ENCODE measurements at places on chromosomes 16 and 17.
A peak's percentile ranks its signal among the peaks of the same experiment; 100 is the strongest.

- DNase-seq, result no peak
These were observed 817.9 kb upstream of the SOX9 start for GRCh38 chr17:71302721-71303549.

DNA sequence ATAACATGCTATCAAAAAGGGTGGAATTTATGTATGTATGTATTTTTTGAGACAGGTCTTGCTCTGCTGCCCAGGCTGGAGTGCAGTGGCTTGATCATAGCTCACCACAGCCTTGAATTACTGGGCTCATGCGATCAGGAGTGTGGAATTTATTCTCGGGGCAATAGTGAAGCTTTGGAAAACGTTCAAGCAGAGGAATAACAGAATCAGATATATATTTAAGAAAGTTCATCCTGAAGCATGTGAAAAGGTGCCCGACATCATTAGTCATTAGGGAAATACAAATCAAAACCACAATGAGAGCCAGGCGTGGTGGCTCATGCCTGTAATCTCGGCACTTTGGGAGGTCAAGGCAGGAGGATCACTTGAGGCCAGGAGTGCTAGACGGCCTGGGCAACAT, 7.7 kb upstream of the ITGAE start:
- no peak for DNase-seq

- DNase-seq, result no peak
These were observed 810.6 kb downstream of the CDH11 start for GRCh38 chr16:64311241-64311640.

DNA sequence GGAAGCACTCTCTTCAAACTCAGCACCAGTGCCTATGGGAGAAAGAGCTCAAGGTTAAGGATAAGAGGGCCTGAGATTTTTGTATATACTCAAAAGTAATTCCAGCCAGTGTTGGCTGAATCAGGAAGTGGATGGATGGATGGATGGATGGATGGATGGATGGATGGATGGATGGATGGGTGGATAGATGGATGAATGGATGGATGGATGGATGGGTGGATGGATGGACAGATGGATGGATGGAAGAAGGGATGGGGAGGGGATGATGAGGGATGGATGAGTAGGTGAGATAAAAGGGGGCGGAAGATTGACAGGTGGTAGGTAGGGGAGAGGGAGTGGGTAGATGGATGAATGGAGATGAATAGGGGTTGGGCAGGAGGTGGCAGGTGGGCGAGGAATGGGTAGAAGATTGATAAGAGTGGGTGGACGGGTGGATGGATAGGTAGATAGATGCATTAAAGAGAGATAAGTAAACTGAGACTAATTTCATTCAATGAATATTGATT, 4.1 kb downstream of the CX3CL1 start:
- DNase-seq, result no peak

DNA sequence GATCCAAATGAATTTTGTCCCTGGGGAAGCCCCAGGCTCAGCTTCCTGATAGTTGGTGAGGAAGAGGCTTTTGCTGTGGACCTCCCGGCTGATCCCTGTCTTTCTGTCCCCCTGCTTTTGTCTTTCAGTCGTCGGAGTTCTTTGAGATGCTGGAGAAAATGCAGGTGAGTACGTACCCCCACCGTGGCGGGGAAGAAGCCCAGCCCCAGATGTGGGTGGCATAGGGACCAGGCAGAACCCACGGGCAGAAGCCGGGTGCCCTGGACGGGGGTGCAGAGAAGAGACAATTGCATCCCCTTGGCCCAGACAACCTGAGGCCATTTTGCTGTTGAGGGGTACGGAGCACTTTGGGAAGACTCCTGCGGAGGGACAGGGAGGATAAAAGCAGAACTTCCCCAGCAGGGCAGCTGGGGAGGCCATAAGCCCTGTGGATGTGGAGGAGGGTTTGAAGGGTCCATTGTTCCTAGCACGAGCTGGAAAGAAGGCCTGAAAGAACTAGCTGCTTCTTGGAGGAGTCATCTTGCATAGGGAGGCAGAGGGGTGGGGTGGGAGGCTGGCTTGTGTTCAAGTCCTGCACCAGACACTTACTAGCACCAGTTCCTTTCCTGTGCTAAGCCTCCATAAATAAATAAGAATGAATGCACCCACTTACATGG, 105.6 kb downstream of the OR1D5 start:
- DNase-seq, result no peak

DNA sequence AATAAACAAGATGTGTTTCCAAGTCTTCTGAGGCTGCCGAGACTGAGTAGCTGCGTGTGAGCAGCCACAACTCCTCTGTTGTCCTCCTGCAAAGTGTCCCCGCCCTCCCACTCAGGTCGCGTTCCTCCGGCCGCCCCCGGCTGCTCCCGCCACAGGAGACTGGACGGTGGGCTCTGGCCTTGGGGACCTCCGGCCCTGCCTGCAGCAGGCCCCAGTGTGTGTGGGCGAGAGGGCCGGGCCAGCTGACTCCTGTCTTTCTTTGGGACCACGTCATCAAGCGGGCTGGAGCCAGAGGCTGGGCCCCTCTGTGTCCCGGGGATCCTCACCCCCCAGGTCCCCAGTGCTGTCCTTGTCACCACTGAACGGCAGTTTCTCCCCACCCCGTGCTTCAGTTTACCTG, 175.3 kb downstream of the NPIPB11 start:
- DNase-seq, result no peak

- no peak for DNase-seq
These were observed 7.4 kb downstream of the CTNS start for GRCh38 chr17:3643889-3644349.

- no peak for DNase-seq
These were observed 72.2 kb downstream of the METRNL start for GRCh38 chr17:83151442-83152226.

GRCh38 chr17:44004077-44004760, at the start of gene NAGS:
TSS of gene NAGS (plus strand) at chr17:44004622. CDS start at chr17:44004664, 42 bp downstream.
- DNase-seq, result peak; percentile 25

DNA sequence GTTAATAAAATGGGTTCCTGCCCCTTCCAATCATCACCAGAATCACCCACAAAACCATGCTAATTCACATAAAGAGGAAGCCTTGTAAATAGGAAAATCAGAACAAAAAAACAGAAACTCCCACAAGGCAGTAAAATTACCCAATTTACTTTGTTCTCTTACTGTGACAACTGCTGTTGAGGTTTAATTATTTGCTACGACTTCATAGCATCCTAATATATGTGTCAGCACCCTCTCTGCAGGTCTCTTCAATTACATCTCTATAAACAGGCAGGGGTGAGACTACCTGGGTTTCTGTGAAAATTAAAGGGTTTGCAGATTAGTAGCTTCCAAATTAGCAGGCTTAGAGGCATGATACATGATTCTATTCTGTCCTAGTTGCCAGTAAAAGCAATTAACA, 2.7 kb downstream of the WDR59 start:
- DNase-seq, result no peak

GRCh38 chr16:57284209-57284951, at the start of gene PLLP:
TSS of gene PLLP (minus strand) at chr16:57284672. CDS start at chr16:57284540, 132 bp downstream.
- DNase-seq, result peak; percentile 29

DNA sequence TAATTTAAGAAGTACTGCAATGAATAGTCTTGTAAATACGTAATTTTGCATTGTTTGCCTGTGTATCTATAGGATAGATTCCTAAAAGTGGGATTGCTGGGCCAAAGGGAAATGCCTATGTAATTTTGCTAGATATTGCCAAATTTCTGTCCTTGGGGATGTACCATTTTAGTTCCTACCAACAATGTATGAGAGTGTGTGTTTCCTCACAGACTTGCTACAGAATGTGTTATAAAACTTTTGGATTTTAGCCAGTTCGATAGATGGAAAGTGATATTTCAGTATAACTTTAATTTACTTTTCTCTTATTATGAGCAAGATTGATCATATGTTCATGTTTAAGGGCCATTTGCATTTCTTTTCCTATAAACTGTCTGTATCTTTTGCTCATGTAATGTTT, 8.3 kb downstream of the TANGO6 start:
- no peak for DNase-seq

DNA sequence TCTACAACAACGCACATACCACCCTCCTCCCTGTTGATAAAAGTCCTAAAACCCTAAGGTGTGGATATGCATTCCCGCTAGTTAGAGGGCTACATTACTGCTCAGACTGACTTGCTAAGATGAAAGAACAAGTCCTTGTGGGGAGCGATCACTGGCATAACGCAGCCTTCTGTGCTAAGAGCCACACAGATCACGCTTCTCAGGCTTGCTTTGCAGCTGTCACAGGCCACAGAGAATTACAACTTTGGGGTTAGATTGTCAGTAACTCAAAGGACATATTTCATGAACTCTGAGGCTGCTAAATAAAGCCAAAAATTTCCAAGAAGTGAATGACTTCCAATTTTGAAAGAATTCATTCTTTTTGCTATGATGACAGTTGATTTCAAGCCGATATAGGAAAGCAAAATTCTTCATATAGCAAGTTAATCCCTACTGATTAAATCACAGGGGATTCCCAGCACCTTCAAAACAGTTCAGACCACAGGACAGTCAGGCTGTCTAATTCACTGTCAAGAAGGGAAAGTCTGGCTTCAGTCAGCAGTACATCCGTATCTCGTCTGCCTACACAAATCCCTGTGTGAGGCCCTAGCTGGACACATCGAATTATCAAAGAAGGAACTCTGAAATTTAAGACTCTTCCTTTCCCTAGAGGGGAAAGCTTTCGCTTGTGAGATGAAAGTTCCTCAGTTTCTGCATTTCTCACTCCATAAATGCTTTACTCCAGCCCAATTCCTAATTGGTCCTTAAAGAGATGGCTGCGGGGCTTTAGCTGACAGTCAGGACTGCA, 107.1 kb downstream of the VPS53 start:
- no peak for DNase-seq

- no peak for DNase-seq
These were observed 174.2 kb downstream of the IRF8 start for GRCh38 chr16:86073103-86073625.

DNA sequence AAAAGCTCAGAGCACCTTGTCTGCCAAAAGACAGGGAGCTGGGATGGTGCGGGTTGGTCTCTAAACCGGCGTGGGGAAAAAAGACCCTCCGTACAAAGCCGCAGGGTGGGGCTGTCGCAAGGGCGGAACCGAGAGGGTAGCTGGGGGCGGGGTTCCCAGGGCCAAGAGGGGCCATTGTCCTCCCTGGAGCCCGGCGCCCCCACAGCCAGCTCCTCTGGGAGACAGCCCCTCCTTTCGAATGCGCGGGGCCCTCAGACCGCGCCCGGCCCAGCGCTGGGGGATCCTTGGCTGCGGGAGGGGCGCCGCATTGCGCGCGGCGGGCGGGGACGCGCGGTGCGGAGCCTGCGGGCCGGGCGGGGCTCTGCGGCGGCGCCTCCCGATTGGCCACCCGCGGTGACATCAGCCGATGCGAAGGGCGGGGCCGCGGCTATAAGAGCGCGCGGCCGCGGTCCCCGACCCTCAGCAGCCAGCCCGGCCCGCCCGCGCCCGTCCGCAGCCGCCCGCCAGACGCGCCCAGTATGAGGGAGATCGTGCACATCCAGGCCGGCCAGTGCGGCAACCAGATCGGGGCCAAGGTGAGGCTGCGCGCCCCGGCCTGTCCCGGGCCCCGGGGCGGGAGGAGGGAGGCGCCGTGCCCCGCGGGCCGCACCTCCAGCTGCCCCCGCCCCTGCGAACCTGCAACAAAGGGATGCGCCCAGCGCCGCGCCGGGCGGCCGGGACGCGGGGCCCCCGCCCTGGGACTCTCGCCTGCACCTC, at the start of gene TUBB3:
Gene TUBB3 (plus strand): TSS at position 459 of the 756 bp plus-strand sequence. CDS start 60 bp downstream, at position 519.
- DNase-seq, result no peak

DNA sequence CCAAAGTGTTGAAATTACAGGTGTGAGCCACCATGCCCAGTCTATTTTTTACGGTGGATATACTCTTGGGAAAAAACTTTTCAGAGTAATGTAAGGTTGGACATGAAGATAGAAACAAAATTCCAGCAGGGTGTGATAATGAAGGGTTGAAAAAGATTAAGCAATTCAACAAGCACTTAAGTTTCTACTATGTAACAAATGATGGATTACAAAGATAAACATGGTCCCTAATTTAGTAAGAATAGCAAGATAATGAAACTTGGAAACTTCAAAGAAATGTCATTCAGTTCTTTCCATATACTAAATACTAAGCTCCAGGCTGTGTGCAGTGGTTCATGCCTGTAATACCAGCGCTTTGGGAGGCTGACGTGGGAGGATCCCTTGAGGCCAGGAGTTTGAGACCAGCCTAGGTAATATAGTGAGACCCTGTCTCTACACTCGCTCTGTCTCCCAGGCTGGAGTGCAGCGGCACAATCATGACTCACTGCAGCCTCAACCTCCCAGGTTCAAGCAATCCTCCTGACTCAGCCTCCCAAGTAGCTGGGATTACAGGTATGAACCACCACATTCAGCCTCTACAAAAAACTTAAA, 31.0 kb downstream of the PSMD12 start:
- no peak for DNase-seq

DNA sequence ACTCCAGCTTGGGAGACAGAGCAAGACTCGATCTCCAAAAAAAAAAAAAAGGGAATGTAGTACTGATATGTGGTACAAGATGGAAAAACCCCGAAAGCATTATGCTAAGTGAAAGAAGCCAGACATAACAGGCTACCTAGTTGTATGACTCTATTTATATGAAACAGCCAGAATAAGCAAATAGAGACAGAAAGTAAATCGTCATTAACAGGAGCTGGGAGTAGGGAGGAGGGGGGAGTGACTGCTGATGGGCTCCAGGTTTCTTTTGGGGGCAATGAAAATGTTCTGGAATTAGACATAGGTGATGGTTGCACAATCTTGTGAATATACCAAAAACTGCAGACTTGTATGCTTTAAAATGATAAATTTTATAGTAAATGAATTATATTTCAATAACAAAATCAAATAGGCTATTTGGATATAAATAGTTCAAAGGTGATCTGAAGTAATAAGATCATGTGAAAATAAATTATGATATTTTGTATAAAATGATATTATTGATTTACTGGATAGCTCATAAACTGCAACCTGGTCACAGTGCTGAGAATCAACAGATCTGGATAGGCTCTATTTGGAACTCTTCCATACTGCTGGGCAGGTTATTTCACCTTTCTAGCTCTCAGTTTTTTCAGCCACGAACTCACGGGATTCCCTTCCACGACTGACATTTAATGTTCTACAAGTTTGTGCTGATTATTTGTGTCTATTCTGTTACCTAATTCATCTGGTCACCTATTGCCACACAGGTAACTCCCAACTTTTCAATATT, 27.1 kb downstream of the ZNF652 start:
- DNase-seq, result no peak

- no peak for DNase-seq
These were observed 22.1 kb downstream of the CRISPLD2 start for GRCh38 chr16:84841787-84842300.

DNA sequence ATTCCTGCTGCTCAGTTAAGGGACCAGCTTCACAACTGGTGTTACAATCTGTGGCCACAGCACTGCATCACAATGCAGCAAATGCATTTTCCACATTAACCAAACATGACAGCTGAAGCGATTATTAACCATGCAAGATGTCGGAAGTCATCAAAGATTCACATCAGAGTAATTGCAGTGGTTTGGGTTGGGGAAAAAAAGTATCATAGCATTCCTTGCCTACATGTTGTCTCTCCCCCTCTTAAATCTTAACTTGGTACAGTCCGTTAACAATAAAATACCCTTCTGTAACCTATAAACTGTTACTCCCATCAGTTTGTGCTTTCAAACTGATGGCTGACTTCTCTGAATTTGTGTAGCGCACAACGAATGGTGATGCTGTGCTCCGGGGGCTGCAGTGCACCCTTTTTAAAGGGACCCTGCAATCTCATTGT, 51.6 kb downstream of the NUP93 start:
- DNase-seq, result no peak
